ENCODE measurements at places on chromosomes 5 and 9. TPM values are rescaled to one million over a fixed set of nuclear protein-coding genes. Genes with fewer than 3 reads are reported as not detected.

Gene CA9
- total RNA-seq, result 0.74 TPM

Gene TMEM174
- not detected for total RNA-seq

Gene CDKN2A
- total RNA-seq, result 5.7 TPM

Gene SLC6A7
- total RNA-seq, result not detected

Gene FAM221B
- total RNA-seq, result not detected

Gene CEP78
- 27.6 TPM for total RNA-seq

Data from bronchus fibroblast of lung (primary cell).